ENCODE measurements at places on chromosomes 12 and 14.
A peak's percentile ranks its signal among the peaks of the same experiment; 100 is the strongest.

DNA sequence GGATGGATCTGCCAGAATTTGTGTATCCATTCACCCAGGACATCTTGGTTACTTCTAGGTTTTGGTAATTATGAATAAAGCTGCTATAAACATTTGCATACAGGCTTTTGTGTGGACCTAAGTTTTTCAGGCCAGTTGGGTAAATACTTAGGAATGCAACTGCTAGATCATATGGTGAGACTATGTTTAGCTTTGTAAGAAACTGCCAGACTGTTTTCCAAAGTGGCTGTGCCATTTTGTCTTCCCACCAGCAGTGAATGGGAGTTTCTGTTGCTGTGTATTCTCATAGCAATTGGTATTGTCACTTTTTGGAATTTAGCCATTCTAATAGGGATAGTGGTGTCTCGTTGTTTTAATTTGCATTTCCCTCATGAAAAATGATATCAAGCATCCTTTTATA, 133.0 kb downstream of the KIF26A start:
- DNase-seq, result no peak

- no peak for DNase-seq
Measured at GRCh38 chr12:55734595-55734994, 5.8 kb upstream of the CD63 start.

- DNase-seq, result no peak
Measured at GRCh38 chr12:116780942-116781341, 42.8 kb downstream of the RNFT2 start.

- no peak for DNase-seq
Measured at GRCh38 chr12:56951582-56952339, 5.6 kb downstream of the RDH16 start.

- DNase-seq, result peak; percentile 39
Measured at GRCh38 chr12:45660330-45660729, 69.2 kb upstream of the ARID2 start.

DNA sequence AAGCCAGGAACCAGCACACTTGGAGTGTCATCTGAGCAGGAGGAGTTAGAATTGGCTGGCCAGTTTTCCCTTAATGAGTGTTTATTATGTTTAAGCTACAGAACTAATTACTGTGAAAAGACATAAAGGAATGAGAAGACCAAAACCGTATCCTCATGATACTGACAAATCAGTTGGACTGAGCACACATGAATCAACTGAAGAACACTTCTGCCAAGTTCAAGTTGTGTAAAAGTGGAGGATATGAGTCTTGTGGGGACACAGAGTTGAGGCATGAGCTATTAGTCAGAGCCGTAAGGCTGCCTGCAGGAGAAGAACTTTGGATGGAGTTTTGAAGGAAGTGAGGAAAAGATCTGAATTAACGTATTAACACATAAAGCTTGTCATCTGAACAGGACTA, 43.1 kb downstream of the HMGA2 start:
- no peak for DNase-seq

- no peak for DNase-seq
Measured at GRCh38 chr12:108447168-108447832, 67.8 kb upstream of the FICD start.

DNA sequence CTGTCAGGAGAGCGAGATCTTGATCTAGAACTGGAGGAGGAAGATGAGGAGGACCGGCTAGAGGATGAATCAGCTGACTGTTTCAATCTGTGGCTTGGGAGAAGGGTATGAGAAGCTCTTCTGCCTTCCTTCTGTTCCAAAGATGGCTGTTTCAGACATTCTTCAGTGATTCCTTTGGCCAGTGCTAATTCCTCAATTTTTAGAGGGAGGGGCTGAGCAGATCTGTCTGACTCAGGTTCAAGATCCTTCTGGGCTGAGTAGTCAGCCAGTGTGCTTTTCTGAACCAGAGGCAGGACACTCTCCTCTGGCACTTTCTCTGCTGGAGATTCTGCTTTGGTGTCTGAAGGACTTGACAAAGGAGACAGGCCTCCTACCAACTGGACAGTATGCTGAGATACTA, 15.2 kb downstream of the ACIN1 start:
- no peak for DNase-seq

- no peak for DNase-seq
Measured at GRCh38 chr14:80956922-80957321, 1.5 kb downstream of the TSHR start.

GRCh38 chr12:88329833-88330232, 187.7 kb downstream of the TMTC3 start:
- no peak for DNase-seq

DNA sequence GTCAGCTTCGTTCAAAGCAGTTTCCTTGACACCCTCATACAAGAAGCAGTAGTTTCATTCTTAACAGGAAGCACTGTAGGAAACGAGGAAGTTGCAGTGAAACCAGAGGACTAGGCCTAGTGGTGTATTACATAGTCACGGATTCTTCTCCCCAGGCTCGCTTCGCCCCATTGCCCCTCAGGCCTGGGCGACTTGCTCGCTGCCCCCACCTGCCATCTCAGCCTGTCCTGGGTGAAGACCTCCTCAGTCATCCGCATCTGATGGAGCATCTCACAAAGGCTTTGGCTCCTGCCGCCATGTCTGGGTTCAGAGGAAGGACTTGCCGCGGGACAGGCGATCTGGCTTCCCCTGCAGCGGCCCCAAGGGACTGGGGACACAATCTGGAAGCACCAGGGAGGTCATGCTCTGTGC, 93.5 kb downstream of the LMNTD1 start:
- DNase-seq, result peak; percentile 49

- no peak for DNase-seq
Measured at GRCh38 chr12:48235796-48236333, 32.8 kb upstream of the OR10AD1 start.

DNA sequence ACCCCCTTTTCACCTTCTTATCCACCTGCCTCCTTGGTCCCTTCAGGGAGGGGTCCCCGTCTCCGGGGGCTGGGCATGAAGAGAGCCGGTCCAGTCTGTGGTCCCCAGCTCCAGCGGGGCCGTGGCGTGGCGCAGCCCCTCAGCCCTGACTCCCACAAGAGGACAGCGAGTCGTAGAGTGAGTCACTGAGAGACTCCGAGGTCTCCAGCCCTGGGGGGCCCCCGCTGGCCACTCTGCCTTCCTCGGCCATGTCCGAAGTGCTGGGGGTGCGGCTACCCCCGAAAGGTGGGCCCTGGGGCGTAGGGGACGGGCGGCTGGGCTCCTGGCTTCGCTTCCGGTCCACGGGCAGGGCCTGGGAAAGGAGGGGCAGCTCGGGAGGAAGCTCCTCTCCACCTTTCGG, 36.5 kb downstream of the NCKAP5L start:
- DNase-seq, result no peak

- no peak for DNase-seq
Measured at GRCh38 chr12:106189341-106189740, 50.6 kb upstream of the NUAK1 start.

DNA sequence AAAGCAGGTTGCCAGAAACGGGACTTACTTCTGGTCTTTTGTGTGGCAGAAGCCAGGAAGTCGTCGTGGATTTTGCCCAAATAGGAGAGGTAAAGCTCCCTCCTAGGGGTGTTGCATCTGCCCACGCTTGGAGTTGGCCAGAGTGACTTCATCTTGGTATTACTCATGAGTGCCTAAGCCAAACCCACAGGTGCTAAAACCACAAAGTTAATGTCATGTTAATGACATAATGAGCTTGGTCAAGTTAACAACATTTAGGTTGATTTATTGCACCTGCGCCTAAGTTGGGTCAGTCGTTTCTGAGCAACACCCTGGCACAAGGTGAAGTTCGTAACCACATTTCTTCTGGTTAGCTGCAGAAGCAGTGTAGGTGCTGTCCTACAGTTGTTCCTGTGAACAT, 225.2 kb downstream of the FUT8 start:
- no peak for DNase-seq

DNA sequence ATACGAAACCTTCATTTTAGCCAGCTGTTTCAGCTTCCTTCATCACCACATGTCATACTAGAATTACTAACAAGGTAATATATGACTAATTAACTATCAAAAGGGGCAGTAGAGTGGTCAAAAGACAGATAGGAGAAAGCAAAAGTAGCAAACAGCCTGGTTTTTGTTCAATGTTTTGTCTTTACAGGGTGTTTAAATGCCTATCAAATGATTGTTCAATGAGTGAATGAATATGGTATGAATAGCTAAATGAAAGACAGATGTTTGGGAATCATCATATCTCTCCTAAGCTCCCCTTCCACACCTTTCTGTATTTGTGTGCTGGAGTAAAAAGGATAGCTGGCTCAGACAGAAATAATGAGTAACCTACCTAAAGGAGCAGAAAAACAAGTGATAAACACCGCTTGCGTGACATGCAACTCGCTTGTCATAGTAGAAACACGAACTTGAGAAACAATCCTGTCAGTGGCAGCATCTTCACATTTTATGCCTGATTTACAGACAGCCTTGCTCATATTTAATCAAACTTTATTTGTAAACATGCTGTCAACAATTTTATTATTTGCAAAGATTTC, 34.2 kb downstream of the ABCC9 start:
- DNase-seq, result no peak

DNA sequence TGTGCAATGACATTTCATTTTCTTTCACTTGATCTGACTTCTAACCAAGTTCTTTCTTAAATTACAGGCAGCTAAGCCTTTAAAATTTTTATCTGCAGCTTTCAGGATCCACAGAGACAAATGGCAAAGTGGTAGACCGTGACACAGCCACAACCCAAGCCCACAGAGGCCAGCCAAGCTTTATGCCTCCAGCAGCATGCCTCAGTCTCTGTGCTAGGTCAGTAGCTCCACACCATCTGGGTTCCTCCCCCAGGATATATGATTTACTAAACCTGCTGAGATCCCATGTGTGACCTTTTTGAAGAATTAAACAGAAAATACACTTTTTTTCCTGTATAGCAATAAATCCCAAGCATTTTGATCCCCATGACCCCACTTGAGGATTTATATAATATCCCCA, 290.4 kb upstream of the CAND1 start:
- DNase-seq, result no peak

DNA sequence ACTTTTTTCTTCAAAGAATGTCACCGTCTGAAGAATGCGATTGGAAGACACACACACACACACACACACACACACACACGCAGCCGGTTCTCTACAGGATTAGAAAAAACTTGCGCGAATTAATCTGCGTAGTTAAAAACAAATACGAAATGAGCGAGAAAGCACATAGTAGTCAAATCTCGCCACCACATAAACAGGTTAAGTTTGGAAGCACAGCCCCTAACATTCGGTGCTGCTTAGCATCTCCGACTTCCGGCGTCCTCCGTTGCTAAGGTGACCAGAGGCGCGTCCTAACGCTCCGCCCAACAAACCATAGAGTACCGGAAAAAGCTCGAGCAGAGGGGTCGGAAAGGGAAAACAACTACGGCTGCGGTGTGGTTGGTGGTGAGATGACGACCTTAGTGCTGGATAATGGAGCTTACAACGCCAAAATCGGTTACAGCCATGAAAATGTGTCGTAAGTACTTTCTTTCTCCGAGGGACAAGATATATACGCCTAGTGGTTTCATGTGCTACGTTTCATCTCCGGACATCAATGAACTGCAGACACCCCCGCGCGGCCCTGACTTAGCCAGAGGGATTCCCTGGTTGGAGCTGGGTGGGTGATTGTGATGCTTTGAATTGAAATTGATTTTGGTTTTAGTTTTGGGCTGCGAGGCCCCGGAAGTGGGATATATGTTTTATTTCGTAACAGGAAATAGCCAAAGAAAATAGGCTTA, at the start of gene ACTR6:
Gene ACTR6, plus strand, starts transcription at position 353 of the 719 bp plus-strand sequence. Its CDS starts 37 bp downstream, at position 390.
- DNase-seq, result peak; percentile 97

- peak; percentile 77 for DNase-seq
Measured at GRCh38 chr14:52067873-52068614, 815 bp downstream of the NID2 start.

GRCh38 chr12:94717108-94717507, 66.8 kb upstream of the TMCC3 start:
- DNase-seq, result no peak

GRCh38 chr12:24038211-24038997, 88.9 kb upstream of the SOX5 start:
- no peak for DNase-seq

GRCh38 chr12:11269607-11270006, at the start of gene PRB3:
Gene PRB3, minus strand, starts transcription at chr12:11269707. Its CDS starts 38 bp downstream, at chr12:11269669.
- DNase-seq, result no peak

DNA sequence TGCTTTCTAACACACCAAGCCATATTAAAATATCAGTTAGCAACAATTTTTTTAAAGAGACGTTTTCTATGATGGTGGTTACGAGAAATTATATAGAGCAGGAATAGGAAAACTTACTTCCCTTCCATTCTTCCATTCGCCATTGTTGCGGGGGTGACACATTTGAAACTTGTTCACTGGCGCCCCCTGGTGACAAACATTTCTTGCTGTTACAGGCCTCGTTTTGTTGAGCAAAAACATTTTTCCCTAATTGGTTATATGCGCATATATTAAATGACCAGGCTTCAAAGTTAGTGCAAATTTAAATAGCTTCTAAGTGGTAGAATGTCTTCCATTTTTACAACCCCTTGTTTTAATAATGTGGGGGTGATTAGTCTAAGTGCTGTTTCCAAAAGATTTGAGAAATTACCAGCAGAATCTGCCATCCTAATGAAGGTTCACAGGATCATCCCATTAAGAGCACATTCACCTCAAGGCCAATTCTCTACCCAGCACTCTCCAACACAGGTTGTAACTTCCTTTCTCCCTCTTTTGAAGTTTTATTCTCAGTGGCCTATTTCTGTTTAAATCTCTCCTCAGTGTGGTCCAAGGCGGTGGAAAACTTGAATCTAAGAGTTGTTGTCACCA, 1124.7 kb downstream of the FLRT2 start:
- no peak for DNase-seq

- DNase-seq, result no peak
Measured at GRCh38 chr12:50986966-50987737, 34.8 kb downstream of the HIGD1C start.

- no peak for DNase-seq
Measured at GRCh38 chr14:36485773-36486172, 34.3 kb downstream of the NKX2-1 start.

- no peak for DNase-seq
Measured at GRCh38 chr12:74259199-74259598, 278.4 kb upstream of the ATXN7L3B start.

DNA sequence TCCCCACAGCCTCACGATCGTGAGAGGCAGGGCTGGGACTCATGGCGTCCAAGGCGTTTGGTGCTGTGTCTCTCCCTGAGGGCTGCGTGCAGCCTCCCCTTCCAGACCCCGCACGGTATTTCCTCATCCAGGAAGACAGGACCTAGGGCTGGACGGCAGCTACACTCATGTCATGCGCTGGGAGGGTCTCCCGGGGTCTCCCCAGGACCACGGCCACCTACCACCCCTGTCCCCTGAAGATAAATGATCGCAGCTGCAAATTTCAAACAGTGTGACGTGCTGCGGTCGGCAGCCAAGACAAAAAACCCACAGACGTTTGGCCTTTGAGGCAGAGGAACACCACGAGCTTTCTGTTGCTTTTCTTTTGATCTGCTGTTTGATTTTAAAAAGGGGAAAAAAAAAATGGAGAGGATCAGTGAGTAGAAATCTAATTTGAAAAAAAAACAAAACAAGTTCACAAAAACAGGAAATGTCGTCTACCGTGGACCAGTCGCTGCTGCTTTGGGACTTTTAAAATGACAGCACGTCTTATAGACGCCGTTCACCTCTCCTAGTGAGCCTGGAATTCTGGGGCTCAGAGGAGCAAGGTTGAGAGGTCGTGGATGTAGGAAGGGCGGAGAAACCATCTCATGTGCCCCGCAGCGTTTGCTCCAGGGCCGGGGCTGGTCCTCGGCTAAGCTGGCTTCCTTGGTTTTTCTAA, 237.6 kb downstream of the SLC41A2 start:
- DNase-seq, result no peak
